Mesothelial cell of epicardium (in vitro differentiated cells): ENCODE measurements at places on chromosomes 7 and 10.

GRCh38 chr10:16545116-16545736 lies 23.5 kb upstream of the C1QL3 start:
- no peak for DNase-seq
- no peak overlapping the region for H3K27ac ChIP-seq
- H3K27me3 ChIP-seq = peaks cover 37% of the 10 kb centered on the region
- no peaks in the 10 kb centered on the region for H3K4me1 ChIP-seq
- no peak overlapping the region for H3K4me3 ChIP-seq

DNA sequence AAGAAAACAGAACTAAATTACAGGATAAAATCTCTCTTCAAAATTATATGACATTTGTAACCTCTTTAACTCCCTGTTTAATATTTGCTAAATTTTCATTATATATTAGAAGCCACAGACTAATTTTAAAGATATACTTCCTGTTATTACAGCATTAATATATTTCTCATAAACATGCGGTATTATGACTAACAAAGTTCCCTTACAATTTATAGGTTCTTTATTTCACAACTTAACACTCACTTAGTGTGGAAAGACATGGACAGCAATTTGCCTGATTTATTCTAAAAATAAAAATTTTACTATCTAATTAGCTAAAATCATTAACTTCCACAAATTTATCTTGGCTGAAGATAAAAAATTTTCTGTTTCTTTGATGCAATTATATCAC lies 29.0 kb downstream of the CTNNA3 start:
- no peak for DNase-seq
- no peak overlapping the region for H3K4me3 ChIP-seq
- H3K27me3 ChIP-seq = no peaks in the 10 kb centered on the region
- H3K27ac ChIP-seq = no peak overlapping the region
- H3K36me3 ChIP-seq = no peaks in the 10 kb centered on the region
- peaks cover 7% of the 10 kb centered on the region for H3K4me1 ChIP-seq

- H3K36me3 ChIP-seq = peaks cover 9% of the 10 kb centered on the region
- H3K27ac ChIP-seq = peak overlapping the region; percentile 89
- DNase-seq = peak; percentile 6
Measured at GRCh38 chr7:607938-608337, 88.3 kb upstream of the PDGFA start.

DNA sequence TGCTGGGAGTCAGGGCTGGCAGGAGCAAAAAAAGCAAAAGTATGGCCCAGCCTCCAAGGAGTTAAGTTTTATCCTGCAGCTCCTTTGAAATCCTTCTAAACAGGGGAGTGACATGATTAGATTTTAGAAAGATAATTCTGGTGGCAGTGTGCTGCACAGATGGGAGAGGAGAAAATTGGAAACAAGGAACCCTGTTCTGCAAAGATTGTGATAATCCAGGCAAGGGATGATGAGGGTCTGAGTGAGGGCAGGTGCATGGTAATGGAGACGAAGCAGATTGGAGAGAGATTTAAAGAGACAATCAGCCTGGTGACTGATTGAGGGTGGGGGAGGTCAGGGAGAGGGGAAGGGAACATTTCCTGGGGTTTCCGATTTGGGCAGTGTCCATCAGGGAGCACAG lies 444.7 kb upstream of the PODXL start:
- no peak overlapping the region for H3K27ac ChIP-seq
- peaks cover 13% of the 10 kb centered on the region for H3K4me1 ChIP-seq
- DNase-seq = no peak
- H3K27me3 ChIP-seq = peaks cover 9% of the 10 kb centered on the region
- H3K4me3 ChIP-seq = no peak overlapping the region
- H3K36me3 ChIP-seq = no peaks in the 10 kb centered on the region

- peaks cover 7% of the 10 kb centered on the region for H3K36me3 ChIP-seq
- H3K4me3 ChIP-seq = no peak overlapping the region
- H3K27me3 ChIP-seq = peaks cover 20% of the 10 kb centered on the region
- DNase-seq = no peak
Measured at GRCh38 chr7:137741443-137741842, 105.3 kb downstream of the DGKI start.
